ENCODE measurements at places on chromosomes 12 and 14.

DNA sequence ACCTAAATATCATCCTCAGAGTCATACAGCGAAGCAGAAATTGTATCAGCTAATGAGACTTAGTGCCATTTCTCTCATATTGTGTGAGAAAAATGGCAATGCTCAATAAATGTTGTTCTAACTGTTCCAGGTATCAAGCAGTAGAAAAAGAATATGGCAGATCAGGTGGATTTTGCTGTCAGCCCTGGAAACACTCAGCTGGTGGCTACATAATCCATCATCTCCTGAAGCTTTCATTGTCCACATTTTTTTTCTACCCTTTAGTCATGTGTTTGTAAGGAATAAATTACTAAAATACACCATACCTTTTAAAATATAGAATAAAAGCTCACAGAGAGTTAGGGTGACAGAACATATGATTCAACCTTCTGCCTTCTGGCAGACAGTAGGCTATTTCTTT is 840.3 kb downstream of the DIO2 start:
- DNase-seq = no peak

- DNase-seq = no peak
Measured at GRCh38 chr12:27081668-27082111, 688 bp downstream of the C12orf71 start.

GRCh38 chr12:64740646-64741045 is 18.6 kb downstream of the GNS start:
- DNase-seq = no peak

DNA sequence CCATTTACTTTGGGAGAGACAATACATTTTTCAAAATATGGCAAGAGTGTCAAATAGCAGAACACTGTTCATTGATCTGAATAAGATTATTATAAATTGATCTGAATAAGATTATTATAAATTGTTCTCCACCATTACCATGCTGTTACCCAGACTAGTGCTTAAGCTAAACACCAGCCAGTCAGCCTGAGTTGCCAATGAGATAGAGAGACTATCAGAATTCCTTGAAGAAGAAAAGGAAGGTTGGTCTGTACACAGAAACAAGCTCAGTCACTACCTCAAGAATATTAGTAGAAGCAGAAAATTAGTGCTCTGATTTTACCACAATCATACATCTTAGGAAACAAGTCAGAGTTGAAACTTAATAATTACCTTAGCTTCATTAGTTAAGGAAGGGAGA is 469.8 kb downstream of the FOXG1 start:
- DNase-seq = no peak

All from COR-L47 (cell line).